ENCODE measurements at places on chromosomes 7 and 10.

- DNase-seq, result no peak
Observed at GRCh38 chr10:70085975-70086613, 33.4 kb downstream of the MACROH2A2 start.

GRCh38 chr10:12797471-12798262 is 203.8 kb downstream of the CCDC3 start:
- no peak for DNase-seq

DNA sequence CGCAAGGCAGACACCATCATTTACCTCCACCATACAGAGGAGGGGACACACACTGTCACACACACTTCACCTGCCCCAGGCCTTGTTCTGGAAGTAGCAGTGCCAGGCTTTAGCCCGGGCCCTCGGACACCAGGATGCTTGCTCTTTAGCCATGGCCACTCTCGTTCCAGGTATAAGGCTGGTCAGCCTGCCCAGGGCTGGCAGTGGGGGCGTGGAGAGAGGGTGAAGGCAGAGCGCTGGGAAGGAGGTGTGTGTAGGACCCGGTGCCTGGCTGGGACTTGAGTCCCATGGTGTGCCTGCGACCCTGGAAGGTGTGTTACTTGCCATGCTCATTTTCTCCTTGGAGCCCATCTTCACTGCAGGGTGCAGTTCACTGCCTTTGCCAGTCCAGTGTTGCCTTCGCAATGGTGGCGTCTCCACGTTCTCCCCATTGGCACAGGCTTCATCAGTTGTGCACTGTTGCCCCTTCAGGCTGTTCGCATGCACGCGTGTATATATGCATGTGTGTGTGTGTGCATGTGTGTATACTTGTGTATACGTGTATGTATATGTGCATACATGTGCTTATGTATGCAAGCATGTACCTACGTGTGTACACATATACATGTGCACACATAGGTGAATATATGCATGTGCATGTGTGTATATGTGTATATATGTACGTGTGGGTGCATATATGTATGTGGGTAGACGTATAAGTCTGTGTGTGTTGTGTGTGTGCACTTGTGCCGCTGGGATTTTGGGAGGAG is 153.4 kb downstream of the CAMK1D start:
- DNase-seq, result no peak

DNA sequence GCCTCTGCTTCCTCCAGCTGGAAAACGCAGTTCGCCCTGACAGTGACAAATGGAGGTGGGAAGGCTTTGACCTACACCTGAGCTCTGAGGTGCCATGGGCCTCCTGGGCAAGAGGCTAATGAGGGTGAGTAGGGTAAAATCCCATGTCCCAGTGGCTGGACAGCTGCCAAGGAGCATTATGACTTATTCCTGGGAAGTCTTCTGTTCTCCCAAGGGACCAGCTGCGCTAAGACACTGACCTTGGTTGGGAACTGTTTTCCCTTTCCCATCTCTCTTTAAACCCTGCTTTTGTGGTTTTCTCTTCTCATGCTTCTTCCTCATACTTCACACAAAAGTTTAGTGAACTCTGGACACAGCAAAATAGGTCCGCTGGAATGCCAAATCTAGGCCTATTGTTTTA is 72.6 kb downstream of the COPG2 start:
- DNase-seq, result no peak

DNA sequence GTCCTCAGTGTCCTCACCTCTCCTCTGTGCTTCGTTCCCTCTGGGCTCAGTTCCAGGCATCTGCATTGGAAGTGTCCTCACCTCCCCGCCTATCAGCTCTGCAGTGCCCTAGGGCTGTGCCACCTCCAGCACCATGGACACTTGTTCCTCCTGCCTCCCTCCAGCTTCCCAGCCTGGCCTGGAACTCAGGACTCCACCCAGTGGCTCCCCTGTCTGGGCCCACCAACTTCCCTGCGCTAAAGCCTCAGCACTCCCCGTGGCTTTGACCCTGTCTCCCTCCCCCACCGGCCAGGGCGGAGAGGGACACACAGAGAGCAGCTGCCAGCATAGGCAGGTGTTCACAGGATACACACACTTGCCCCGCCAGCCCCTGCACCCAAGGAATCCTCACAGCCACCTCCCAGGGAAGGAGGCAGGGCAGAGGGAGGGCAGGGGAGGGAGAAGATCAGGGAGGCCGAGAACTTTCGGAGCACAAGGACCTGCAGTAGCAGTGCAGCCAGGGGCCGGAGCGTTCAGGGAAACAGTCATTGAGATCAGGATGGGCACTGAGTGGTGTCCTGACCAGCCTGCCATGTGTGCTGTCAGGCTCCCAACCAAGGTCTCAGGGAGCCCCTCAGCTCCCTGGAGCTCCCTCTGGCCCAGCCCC is 31.3 kb downstream of the ANXA8 start:
- no peak for DNase-seq

DNA sequence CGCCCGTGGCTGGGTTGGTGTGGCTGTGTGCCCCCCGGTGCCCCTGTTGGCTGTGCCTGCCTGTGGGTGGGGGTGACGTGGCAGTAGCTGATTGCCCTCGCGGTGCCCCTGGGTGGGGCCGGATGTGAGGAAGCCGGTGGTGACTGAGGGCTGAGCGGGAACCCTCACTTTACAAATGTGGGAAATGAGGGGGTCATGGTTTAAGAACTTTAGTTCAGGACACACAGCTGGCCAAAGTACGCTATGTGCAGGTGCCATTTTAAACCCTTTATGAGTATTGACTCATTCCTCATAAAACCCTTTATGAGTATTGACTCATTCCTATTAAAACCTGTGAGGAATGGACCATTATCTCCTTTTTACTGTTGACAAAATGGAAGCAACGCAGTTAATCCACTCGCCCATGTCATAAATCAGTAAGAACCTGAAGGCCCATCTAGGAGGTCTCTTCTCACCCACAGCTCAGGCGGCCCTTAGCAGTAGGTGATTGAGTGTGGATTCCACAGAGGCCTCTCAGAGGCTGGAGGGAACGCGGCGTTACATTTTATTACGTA is 290.1 kb upstream of the COBL start:
- DNase-seq, result no peak

- DNase-seq, result no peak
Observed at GRCh38 chr7:43834463-43835251, 34.7 kb downstream of the MRPS24 start.

GRCh38 chr10:33735464-33735923 is 401.0 kb upstream of the NRP1 start:
- no peak for DNase-seq

- no peak for DNase-seq
Observed at GRCh38 chr7:15854841-15855524, 168.5 kb upstream of the MEOX2 start.
